Activated T-helper 1 cell treated with anti-CD3 and anti-CD28 coated beads, Interleukin-12 subunit alpha, Interleukin-12 subunit beta, Interleukin-2, Interleukin-4 antibody, amounts not matched to agents 30 ng/mL and 10 ng/mL and 1 ng/mL, durations not matched to agents 14 hours and 24 hours and 36 hours (primary cell): ENCODE measurements at places on chromosomes 2 and 18. TPM values are rescaled to one million over a fixed set of nuclear protein-coding genes. Genes with fewer than 3 reads are reported as not detected.

KIAA2012 gene
- total RNA-seq: not detected in 2 replicates

MEP1B gene
- 0.20 TPM in 1 of 2 replicates, not detected in the other for total RNA-seq

CGREF1 gene
- total RNA-seq: 12.9 and 18.0 TPM in 2 replicates

TMX3 gene
- 63.7 and 65.0 TPM in 2 replicates for total RNA-seq

INO80B gene
- 67.8 and 70.0 TPM in 2 replicates for total RNA-seq

PRKAG3 gene
- total RNA-seq: not detected in 2 replicates

IL1F10 gene
- not detected in 2 replicates for total RNA-seq

SERPINB10 gene
- not detected in 2 replicates for total RNA-seq

NEU2 gene
- not detected in 2 replicates for total RNA-seq

- no peak for DNase-seq
Measured at GRCh38 chr2:229832510-229832898, 89.3 kb downstream of the TRIP12 start.

DNA sequence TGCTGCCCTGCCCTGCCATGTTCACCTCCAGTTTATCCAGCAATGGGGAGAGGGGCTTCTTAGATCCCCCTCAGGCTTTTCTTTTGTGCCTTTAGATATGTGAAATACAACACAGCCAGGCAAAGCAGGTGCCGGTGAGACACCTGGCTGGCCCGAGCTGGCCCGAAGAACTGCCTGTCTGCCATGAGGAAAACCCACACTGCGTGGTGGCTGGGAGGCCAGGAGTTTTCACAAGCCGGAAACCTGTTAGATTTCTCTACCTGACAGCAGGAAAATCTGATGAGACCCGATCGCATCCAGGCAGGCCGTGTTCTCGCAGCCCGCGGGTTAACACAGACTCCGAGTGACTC lies 5.7 kb upstream of the GAL3ST2 start:
- no peak for DNase-seq

DNA sequence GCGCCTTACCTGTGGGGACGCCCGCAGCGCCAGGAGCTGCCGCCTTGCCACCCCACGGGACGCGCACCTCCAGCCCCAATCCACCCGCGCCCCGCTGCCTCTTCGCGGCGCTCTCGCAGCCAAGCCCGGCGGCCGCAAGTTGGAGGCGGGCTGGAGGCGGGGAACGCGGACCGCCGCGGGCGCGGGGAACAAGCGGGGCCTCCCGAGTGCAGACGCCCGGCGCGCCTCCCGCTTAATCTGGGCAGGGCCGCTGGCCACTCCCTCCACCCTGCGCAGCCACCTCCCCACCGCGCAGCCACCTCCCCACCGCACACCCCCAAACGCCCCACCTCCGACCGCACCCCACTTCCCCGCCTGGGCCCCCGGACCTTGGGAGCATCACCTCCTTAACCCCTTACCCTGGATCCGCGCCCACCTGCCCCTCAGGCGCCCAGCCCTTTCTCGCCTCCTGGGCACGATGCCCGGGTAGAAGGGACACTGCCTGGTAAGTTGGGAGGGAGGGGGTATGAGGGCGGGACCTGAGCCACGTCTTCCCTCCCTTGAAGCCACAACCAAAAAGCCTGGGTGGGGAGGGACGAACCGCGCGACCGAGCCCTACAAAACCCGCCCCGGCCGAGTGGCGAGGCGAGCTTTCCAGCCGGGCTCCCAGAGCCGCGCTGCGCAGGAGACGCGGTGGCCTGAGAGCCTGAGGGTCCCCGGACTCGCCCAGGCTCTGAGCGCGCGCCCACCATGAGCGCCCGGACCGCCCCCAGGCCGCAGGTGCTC lies at the start of the genes COL4A3 and COL4A4:
Gene COL4A3, plus strand, starts transcription at position 627 of the 765 bp plus-strand sequence. Its CDS starts 103 bp downstream, at position 730.
Gene COL4A4, minus strand, starts transcription at position 208 of the 765 bp plus-strand sequence. CDS start 16,722 bp downstream, outside the sequence.
- no peak for DNase-seq

DNA sequence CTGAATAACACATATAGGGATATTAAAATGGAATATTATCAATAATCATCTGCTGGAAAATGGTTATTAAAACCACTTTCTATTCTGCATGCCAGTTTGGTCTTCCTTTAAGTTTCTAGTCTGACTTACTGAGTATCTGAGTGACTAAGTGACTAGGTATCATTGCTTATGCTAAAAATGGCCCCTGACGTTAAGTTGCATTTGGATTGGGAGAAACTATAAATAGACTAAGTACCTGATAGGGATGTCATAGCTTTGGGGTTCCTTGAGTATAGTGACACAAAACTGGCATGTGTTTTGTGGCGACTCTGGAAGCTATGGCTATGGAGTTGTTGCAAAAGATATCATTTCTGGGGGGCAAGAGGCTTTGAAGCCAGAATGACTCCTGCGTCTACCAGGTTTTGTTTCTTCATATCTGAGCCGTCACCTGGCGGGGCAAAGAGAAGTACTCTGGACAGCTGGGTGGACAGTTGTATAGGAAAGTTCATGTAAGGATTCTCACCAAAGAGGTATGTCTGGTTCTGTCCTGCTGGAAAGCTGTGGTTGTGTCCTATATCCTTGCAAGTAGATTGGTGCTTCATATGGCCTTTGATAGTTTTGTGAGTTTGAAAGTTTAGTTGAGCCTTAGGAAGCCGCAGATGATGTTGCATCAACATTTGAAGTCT lies 17.9 kb downstream of the ITGAV start:
- DNase-seq: no peak

DNA sequence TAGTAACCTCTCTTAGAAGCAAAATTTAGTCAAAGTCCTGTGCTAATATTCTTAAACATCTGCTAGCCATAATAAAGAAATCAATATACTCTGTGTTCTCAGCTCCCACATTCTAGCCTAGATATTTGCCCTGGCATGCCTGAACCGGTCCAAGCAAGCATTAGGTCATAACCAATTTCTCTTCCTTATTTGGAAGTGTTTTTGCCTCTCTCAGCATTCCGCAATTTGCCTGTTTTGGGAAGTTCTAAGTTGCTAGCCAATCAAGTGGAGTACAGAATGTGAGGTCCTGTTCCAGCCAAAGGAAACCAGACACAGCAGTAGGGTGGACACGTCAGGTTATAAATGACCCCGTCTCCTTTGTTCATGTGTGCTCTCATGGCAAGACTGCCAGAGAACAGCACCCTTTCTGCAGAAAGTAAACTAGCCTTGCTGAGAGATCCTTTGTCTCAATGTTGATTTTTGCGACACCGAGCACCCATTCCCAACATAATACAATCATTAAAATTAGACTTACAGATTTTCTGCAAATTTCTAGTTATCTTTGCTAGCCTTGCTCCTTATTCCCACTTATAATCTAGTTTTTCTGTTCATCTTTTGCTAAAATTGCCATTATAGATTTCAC lies 13.0 kb upstream of the SULT1C4 start:
- DNase-seq: no peak

- no peak for DNase-seq
Measured at GRCh38 chr2:230666446-230666845, 46.2 kb upstream of the CAB39 start.
